ENCODE measurements at places on chromosomes 2 and 18.

DNA sequence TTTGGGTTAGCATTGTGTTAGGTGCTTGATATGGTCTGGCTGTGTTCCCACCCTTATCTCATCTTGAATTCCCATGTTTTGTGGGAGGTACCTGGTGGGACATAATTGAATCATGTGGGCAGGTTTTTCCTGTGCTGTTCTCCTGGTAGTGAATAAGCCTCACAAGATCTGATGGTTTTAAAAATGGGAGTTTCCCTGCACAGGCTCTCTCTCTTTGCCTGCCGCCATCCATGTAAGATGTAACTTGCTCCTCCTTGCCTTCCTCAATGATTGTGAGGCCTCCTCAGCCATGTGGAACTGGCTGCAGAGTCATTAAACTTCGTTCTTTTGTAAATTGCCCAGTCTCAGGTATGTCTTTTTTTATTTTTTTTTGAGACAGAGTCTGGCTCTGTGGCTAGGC lies 2.8 kb downstream of the MSH2 start:
- no peak for DNase-seq

GRCh38 chr18:14015416-14015815 lies 100.1 kb upstream of the MC2R start:
- no peak for DNase-seq

DNA sequence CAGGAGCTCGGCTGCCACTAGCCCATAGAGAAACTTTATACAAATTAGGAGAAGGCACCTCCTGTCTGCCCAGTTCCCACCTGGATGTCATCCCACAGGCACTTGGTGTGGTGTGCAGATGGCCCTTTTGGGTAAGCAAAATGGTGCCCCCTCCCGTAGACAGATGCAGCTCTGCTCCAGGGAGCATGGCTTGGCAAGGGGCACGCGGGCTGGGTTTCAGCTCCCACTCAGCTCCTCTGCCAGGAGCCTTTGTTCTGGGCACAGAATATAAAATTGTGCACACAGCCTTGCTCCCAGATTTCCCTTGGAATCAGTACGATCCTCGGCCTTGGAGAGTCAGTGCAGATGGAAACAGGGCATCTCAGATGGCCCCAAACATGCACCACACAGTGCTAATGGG lies 20.3 kb upstream of the KCNF1 start:
- no peak for DNase-seq

GRCh38 chr2:56729212-56729611 lies 545.4 kb downstream of the CCDC85A start:
- no peak for DNase-seq

GRCh38 chr18:2396162-2396505 lies 175.2 kb downstream of the METTL4 start:
- no peak for DNase-seq

- peak; percentile 52 for DNase-seq
Observed at GRCh38 chr18:49898421-49898820, 85.1 kb upstream of the ACAA2 start.

DNA sequence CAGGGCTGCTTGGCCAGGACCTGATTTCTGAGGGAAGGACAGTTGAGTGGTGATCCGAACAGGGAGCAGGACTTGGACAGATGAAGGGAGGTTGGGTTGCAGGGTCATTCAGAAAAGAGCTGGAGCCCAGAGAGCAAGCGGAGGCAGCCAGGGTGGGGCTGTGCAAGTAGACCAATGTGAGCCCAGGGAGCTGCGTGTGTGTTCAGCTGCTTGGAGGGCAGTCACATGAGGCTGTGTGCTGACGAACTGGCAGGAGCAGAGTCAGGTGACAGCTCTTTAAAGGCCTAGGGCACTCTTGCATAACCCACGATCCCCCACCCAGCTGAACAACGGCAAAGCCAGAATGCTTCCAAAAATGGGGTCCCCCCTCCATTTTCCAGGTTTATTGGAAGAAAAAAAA lies 4.6 kb upstream of the MLPH start:
- peak; percentile 52 for DNase-seq

GRCh38 chr2:40642237-40642636 lies 190.3 kb upstream of the SLC8A1 start:
- no peak for DNase-seq

DNA sequence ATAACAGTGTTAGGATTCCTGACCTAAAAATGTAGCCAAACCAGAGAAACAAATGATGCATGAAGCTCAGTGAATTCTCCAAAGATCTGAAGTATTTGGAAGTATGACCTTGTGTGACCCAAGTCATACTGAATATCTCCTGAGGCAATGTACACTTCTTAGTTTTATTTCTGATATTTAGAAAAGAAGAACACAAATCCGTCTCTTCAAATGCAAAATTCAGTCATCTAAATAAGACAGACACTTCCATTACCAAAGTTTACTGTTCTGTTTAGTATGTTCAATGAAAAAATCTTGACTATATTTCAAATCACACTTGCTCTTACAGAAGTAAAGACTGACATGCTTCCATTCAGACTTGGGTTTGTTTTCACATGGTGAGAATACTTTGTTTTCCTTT lies 495.7 kb downstream of the RIT2 start:
- DNase-seq, result no peak

- DNase-seq, result no peak
Observed at GRCh38 chr2:127674241-127675209, 805 bp downstream of the LIMS2 start.

- DNase-seq, result no peak
Observed at GRCh38 chr18:22447792-22448191, 30.1 kb upstream of the CTAGE1 start.

- DNase-seq, result no peak
Observed at GRCh38 chr2:238615187-238615586, 188.5 kb downstream of the ASB1 start.

- no peak for DNase-seq
Observed at GRCh38 chr18:26040051-26040656, 50.3 kb downstream of the SS18 start.

DNA sequence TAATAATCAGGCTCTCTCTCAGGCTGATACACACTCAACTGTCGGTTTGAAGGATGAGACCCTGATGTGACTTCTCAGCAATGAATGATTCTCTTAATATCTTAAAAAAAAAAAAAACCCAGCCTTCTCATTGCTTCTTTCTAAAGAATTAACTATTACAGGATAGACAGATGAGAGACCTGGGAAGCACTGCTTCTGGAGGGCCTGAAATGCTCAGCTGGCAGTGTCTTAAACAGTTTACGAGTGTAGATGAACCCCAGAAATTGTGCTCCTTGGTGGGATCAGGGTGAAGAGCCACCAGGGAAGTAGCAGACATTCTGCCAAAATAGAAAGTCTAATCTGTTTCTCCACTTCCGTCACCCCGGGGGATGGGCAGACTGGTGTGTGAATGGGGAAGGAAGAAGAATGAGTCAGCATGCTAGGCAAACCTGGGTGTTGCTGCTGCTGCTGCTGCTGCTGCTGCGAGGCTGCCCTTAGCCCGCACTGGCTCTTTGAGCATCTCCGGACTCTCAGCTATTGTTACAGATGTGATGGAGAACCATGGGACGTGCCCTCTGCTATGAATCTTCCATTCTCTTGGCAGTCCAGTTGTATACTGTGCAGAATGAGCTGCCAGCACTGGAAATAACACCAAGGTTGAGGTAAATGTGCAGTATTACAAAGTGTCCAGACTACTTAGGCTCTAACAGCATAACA lies 158.4 kb downstream of the SETBP1 start:
- peak; percentile 63 for DNase-seq

- no peak for DNase-seq
Observed at GRCh38 chr2:42163444-42164045, 5.6 kb upstream of the EML4 start.

DNA sequence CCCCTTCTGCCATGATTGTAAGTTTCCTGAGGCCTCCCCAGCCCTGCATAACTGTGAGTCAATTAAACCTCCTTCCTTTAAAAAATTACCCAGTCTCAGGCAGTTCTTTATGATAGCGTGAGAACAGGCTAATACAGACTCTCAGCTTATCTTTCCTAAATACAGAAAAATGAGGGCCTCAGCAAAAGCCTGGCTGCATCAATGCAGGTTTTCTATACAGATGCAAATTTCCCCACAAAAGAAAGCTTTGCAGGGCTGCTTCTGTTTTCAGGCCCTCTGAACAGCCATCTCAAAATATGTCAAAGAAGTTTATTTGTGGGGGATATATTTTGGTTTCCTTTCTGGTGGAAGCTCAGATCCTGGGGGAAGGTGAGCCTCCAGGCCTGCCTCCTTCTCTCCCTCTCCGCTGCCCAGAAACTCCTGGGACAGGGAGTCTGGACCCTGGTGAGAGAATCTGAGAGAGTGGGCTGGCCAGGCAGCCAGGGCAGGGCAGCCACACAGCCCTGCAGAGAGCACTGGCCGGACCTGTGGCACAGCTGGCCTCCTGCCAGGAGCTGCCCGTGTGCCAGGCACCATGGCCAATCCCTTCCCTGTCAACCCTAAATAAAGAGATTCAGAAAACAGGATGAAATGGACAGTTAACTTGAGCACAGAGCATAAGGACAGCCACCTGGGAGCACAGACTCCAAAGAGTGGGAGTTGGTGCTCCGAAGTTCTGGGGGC lies 21.6 kb upstream of the AGXT start:
- DNase-seq, result no peak

DNA sequence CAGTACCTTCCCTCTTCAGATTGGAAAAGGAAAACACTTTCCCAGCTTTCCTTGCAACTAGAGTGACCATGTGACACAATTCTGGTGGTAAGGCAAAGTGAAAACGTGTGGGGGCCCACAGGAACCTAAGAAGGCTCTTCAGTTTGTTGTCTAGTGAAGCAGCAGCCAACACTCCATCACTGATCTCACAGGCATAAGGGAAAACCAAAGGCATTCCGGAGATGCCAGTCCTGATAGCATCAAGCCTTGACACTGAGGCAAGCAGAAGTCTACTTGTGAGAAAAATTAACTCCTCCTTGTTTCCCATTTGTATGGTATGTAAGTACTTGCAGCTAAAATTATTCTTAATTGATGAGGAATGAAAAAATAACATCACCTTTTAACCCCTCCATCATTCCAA lies 88.3 kb downstream of the ETAA1 start:
- DNase-seq, result no peak

DNA sequence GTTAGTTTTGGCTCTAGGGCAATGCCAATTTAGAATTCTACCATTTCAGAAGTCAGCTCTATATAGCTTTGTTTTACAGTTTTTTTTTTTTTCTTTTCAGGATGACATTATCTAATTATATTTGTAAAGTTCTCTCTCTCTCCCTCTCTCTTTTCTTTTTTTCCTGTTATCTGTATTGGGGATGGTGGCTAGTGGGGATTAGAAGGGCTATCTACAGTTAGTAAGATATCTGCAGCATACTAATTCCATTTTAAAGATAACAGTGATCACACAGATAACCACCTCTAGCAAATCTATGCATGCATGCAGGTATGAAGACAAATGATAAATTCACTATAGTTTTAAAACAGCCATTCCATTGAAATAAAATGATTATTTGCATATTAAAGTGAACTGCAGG lies 438.9 kb downstream of the ERBB4 start:
- DNase-seq, result no peak

DNA sequence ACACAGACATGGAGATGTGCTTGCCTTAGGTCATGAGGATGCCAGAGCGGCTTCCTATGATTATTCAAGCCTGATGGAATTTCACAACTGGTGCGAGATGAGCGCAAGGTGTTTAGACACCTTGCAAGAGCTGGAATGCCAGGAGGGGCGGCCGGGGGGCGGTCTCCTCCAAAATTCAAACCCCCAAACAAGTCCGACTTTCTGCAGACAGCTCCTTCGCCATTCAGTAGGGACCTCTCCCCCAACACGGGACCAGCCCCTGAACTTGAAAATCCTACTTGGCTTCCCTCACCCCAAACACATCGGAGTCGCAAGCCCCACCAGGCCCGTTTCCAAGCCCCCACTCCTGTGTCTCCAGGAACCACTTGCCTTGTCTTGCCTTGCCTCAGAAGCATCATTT lies 64.8 kb upstream of the ID2 start:
- no peak for DNase-seq

- DNase-seq, result no peak
Observed at GRCh38 chr2:227366769-227367426, 12.2 kb downstream of the TM4SF20 start.

DNA sequence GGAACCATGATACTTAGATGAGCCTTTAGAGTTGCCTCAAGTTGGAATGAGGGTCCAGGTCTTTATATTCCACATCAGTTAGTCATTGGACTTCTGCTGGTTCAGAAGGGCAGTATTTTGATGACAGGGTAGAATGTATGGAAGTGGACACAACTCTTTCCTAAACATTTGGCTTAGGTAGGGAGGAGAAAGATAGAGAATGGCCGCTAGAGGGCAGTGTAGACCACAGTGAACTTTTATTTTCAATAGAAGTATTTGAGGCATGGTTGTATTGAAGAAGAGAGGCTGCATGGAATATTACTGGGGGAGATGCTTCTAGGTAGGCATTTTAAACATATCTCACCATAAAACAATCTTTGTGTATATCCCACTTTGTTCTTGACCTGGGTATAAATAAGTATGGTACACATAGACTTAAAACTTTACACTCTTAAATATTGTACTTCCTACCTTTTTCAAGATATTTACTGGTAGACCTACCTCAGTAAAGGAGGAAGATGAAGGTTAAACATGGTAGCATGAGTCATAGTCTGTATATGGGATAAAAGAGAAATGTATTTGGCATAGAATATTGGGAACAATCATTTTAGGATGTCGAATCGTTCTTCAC lies 497.6 kb upstream of the FAM98A start:
- DNase-seq, result peak; percentile 14

DNA sequence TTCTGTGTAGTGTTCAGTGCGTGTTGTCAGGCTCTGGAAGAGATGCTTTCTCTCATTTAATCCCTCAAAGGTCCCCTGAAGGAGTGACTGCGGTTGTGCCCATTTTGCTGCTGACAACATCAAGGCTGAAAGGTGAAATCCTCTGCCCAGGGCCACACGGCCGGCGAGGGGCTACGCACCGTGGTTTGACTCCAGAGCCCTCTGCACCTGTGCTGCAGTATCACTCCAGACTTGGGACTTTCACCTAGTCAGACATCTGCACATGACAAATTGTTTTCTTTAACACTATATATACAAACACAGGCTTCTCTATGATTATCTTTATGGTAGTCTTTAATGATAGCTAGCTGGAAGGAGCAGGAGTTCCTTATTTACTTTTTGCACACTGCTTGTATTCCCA lies 90.2 kb downstream of the ARMC9 start:
- DNase-seq, result no peak

DNA sequence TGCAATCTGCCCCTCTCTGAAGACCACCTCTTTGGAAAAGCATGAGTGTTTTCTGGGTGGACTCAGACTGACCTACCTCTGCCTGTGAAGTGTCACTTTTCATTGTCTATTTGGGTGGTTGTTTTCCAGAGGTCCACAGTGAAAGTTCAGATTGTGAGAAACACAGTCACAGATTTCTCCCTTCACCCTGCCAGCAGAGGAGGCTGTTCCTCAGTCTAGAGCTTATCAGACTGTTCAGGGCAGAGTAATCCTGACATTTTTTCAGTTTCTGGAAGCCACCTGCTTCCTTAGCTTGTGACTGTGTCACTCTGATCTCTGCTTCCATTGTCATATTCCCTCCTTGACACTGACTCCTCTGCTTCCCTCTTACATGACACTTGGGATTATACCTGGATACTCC lies 55.4 kb upstream of the RMP24 start:
- no peak for DNase-seq

GRCh38 chr2:129396980-129397599 lies 582.4 kb upstream of the RAB6C start:
- peak; percentile 56 for DNase-seq

Data from ELF-1 (cell line).